ENCODE measurements at places on chromosomes 13 and 19.

- no peak for DNase-seq
Measured at GRCh38 chr19:44741258-44741731, 7.2 kb upstream of the BCL3 start.

DNA sequence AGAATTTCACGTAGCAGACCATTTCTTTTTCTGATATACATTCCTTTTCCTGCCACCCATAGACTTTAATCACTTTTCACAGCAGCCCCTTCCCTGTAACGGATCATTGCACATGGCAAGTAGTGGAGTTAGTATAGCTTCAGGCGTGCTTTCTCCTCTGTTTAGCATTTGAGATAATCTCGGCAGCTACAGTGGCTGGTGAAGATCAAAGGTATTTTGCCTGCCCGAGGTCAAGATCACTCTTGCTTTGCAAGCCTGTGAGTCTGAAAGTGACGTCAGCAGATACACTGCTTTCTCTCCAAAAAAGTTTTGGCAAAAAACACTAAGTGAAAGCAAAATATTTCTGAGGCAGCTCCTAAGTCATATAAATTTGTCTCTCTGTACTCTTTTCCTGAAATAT lies 260.0 kb downstream of the NDFIP2 start:
- DNase-seq = no peak

GRCh38 chr13:43150369-43151207 lies 127.2 kb downstream of the DNAJC15 start:
- no peak for DNase-seq

- peak; percentile 59 for DNase-seq
Measured at GRCh38 chr19:4449022-4449638, 8.5 kb downstream of the UBXN6 start.

DNA sequence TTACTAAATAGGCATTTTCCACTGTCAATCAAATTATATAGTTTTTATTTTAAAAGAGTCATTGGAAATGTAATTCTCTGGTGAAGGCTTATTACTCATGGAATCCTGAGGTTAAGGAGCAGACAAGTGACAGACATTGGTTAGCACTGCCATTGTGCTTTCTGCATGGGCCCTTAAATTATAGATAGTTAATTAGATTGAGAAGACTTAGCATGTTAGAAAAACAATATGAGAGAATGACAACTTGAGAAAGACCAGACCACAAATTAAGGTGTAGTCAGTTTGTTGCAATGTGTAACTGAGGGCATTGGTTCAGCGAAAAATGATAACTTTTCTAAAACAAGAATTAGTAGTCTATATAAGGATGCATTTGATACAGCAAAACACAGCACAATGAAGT lies 195.5 kb downstream of the SLITRK6 start:
- no peak for DNase-seq

- no peak for DNase-seq
Measured at GRCh38 chr19:56942756-56943155, 102.2 kb upstream of the PEG3 start.

GRCh38 chr13:24505256-24505655 lies 7.3 kb downstream of the PARP4 start:
- no peak for DNase-seq

DNA sequence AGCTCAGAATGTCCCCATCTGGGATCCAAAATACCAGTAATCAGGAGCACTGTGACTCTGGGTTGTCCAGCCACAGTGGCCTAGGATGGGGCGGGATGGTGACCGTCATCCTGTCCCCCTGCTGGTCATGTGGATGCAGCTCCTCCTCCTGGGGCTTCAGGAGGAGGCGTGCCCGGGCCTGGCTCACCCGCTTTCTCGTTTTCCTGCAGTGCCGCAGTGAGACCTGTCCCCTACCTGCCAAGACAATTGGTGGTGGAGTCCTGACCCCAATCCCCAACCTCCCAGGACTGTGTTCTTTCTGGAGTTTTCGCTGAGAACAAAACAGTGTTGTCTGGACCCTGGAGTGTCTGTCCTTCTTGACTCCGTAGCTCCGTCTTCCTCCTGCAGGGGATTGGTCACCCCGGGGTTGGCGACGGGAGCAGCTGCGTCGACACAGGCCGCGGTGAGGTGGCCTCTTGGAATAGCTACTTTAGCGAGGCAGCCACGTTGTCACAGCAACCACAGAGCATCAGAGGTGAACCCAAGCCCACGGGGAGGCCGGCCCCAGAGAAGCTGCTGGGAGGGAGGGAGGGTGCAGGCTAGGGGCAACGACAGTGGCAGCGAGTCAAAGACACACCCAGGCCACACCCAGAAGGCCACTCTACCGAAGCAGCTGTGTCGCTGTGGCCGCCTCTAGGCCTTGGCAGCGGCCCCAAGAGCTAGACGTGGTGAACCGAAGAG lies 10.2 kb upstream of the EMC10 start:
- DNase-seq = no peak

GRCh38 chr19:40565355-40565754 lies 11.3 kb upstream of the SHKBP1 start:
- DNase-seq = no peak

GRCh38 chr13:107811233-107812013 lies 403.9 kb downstream of the LIG4 start:
- no peak for DNase-seq

- DNase-seq = no peak
Measured at GRCh38 chr19:15328312-15328711, 4.0 kb downstream of the BRD4 start.

DNA sequence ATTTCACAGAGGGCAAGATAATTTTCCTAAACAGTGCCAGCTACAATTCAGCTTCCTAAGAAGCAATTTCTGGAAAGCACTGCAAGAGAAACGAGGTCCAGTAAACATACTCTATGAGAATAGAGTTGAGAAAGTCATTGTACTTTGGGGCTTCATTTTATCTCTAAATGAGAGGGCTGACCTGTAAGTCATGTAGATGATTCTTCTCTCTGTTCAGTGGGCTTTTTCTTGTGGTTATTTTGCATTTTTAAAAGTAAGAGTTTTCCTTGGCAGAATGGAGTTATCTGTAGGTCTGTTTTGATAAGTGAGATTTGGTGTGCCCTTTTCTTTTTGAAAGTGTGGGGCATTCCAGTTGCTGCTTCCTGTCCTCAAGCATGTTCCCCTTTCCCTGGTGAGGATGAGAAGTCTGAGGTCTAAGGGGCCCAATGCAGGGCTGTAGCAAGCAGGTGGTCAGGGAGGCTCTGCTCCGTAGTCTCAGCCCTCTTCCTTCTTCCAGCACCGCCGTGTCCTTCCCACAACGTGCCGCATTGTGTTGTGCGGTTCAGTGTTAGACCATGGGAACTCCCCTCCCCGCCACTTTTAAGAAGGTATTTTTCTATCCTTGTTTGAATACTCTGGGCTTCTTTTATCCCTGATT lies 86.3 kb downstream of the ARHGEF7 start:
- no peak for DNase-seq

GRCh38 chr13:29933401-29933800 lies 83.0 kb upstream of the UBL3 start:
- no peak for DNase-seq

GRCh38 chr13:73767191-73767741 lies 366.9 kb downstream of the KLF12 start:
- DNase-seq = no peak

- no peak for DNase-seq
Measured at GRCh38 chr19:48805452-48805851, 5.4 kb downstream of the BCAT2 start.

DNA sequence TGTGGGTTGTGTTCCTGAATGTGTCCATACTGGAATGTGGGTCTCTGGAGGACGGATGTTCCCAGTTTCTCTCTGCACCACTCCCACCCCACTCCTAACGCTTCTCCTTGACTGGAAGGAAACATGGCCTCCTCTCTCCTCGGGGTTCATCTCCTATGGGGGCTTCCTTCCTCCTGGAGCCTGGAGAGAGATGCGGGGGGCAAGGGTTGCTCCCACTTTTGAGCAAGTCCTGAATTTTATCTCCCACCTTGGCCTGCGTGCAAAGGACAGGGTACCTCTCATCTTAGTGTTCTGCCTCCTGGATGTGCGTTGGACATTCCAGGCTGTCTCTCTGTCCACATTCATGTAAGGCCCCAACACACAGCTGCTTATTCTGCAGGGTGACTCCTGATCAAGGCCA lies 52.5 kb upstream of the UQCRFS1 start:
- no peak for DNase-seq

GRCh38 chr13:100650326-100650725 lies 24.3 kb downstream of the TMTC4 start:
- peak; percentile 67 for DNase-seq

GRCh38 chr13:107554460-107554859 lies 660.9 kb downstream of the LIG4 start:
- no peak for DNase-seq

- DNase-seq = no peak
Measured at GRCh38 chr19:47406711-47407416, 12.5 kb downstream of the MEIS3 start.

DNA sequence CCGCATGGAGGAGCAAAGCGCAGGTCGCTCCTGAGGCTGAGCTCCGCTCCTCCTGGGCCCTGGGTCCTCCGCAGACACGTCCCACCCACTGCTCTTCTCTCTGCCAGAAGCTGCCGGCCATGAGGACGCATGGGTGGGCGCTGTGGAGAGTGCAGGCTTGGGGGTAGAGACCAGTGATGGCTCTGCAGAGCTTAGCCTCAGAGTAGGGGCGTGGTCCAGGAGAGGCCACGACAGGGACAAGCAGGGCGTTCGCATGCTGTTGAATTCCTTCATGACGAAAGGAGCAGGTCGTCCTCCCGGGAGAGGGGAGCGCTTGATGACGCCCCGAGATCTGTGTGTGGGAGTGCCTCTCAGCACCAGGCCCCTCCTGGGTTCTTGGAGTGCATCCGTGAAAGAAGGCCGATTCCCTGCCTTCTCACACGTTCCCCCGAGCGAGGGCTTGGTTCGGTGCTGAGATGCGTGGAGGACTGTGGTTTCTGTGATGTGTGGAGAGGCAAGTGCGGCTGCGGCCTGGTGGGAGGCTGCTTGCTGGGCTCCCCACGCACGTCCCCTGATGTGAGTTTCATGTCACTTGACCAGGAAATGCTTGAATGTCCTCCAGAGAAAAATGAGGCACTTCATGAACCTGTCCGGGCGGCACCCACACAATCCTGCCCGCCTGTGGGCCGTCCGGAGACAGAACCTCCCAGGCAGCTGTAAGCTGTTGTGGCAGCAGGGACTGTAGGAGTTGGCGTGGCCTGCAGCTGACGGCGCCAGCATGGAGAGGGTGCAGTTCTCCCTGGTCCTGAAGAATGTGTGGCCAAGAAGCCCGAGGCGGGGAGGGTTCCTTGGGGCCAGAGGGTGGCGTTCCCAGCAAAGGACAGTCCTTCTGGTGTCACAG lies 4.5 kb downstream of the SF3A2 start:
- DNase-seq = no peak

GRCh38 chr19:8615024-8615423 lies 4.5 kb upstream of the ADAMTS10 start:
- no peak for DNase-seq

DNA sequence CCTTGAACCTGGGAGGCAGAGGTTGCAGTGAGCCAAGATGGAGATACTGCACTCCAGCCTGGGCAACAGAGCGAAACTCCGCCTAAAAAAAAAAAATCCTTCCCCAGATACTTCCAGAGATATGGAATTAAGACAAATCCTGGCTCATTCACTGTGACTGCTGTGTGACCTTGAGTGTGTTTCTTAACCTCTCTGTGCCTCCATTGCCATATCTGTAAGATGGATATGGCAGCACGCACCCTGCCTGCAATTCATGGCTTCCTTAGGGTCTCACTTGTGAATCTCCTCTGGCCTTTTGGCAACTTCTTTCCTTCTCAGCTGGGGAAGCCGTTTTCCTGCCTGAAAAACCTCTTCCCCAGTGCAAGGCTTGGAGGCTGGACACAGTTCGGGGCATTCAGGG lies 33.8 kb upstream of the ONECUT3 start:
- DNase-seq = no peak

DNA sequence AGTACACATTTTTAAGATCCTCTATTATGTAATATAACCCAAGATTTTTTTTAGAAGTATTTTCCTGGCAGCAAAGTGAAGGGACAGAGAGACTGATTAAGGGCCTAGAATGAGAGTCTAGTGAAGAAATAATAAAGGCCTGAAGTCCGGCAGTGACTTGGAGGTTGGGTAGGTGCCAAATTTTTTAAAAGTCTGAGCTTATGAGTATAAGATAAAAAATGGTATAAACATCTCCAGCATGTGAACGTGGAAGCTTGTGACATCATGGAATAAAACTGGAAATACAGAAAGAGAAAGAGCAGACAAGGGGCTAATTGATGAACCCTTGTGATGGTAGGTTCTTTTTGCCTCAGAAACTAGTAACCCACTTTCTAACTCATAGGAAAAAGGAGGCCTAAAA lies 174.6 kb downstream of the SUCLA2 start:
- DNase-seq = no peak

DNA sequence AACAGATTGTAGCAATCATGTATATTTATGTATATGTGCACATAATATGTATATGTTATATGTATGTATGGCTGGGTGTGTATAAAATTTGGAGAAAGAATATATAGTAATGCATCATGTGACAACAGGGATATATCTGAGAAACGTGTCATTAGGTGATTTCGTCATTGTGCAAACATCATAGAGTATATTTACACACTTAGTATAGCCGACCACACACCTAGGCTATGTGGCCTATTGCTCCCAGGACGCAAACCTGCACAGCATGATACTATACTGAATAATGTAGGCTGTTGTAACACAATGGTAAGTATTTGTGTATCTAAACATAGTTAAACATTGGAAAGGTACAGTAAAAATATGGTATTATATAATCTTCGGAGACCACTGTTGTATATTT lies 43.8 kb downstream of the ESD start:
- DNase-seq = no peak

GRCh38 chr19:19075126-19075525 lies 11.3 kb downstream of the SLC25A42 start:
- DNase-seq = no peak

- DNase-seq = no peak
Measured at GRCh38 chr19:4088975-4089374, 22.3 kb upstream of the ZBTB7A start.

DNA sequence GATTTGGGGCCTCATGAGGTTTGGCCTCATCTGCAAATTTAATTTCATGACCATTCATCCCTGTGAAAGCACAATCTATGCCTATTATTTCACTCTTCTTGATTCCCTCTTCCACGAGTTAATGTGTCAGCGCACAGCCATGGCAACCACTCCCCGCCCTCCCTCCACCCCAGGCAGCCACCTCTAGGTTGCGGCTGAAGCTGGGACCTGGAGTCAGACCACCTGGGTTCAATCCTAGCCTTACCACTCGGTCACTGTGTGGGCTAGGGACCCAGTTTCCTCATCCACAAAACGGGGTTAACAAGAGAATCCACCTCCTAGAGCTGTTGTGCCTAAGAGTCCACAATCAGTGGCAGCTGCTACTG lies 9.8 kb downstream of the CHST8 start:
- DNase-seq = no peak

DNA sequence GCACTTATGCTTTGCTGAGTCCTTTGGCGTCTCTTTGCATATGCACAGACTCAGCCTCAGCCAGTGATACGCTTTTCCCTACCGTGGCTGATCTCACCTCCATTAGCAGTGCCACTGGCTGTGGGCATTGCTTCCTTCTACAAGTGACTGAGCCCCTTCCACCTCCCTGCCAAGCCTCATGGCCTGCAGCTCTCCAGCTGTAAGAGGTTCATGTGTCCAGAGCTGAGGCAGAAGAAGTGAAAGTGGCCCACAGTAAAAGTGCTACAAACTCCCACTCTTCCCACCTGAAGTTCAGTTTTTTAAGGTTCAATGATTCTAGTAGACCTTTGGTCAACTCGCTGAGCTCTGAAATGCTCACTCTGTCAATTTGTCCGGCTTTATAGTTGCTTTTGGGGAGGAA lies 44.7 kb downstream of the SMARCA4 start:
- DNase-seq = no peak
